Activated CD8-positive, alpha-beta T cell treated with anti-CD3 and anti-CD28 coated beads, Interleukin-2, amount 10 ng/mL, durations not matched to agents 7 days and 5 days (primary cell): ENCODE measurements at places on chromosomes 2 and 18.
A peak's percentile ranks its signal among the peaks of the same experiment; 100 is the strongest.

DNA sequence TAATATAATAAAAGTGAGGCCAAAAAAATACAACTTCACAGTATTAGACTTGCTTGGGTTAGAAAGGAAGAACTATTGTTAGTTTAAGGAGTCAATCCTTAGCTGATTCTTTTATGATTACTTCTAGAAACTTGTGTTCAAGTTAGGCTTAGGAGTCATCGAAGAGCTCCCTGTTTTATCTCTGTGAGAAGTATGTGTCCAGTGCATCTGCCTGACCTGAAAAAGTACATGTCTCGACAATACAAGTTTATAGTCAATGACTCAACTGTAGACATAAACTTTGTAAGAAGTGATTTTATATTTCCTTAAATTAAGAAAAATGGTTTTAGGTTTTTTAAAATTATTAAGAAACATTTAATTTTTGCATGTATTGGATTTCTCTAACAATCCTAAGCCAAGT lies 571.2 kb downstream of the ZEB2 start:
- DNase-seq, result no peak

GRCh38 chr2:175404839-175405238 lies 223.3 kb upstream of the ATP5MC3 start:
- no peak for DNase-seq

DNA sequence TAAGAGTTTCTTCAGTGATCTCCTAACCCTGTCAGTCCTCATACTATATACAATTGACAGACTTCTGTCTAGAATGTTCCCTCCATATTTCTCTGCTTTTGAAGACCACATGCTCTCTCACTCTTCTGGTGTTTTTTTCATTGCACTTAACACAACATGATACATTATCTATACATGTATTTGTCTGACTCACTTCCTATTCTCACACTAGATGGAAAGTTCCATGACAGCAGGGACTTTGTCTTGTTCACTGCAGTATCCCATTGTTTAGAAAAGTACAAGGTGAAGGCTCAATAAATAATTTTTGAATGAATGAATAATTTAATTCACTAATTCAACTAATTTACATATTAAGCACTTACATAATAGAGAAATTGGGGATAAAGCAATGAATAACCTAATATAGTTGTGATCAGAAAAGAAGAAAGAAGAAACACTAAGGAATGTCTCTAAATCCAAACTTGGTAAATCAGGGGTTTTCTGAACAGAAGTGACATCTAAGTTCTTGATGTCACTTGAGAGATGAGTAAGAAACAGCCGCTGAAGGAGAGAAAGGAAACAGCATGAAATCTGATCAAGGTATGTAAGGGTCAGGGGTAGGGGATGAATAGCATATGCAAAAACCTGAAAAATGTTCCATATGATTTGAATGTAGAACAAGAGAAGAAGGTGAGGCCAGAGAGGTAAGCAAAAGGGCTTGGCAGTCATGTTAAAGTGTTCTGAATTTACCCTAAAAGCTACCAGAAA lies 42.4 kb downstream of the MBD2 start:
- DNase-seq, result no peak

GRCh38 chr2:40230707-40231432 lies 221.0 kb downstream of the SLC8A1 start:
- DNase-seq, result no peak

DNA sequence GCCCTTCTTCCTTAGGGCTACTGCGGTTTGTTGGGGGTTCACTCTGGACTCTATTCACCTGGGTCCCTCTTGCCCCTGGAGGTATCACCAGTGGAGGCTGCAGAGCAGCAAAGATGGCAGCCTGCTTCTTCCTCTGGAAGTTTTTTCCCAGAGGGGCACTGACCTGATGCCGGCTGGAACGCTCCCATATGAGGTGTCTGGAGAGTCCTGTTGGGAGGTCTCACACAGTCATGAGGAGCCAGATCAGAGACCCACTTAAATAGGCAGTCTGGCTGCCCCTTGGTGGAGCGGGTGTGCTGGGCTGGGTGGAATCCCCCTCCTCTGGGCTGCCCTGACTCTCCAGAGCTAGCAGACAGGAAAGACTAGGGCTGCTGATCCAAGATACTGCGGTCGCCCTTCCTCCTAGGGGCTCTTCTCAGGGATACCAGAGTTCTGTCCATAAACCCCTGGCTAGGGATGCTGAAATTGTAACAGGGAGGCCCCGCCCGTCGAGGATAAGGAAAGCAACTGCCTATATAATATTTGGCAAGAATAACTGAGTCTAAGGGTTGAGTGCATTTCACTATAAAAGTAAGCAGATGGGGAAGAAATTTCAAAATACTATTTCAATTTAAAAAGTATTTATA lies 140.7 kb downstream of the NOL4 start:
- DNase-seq, result no peak

DNA sequence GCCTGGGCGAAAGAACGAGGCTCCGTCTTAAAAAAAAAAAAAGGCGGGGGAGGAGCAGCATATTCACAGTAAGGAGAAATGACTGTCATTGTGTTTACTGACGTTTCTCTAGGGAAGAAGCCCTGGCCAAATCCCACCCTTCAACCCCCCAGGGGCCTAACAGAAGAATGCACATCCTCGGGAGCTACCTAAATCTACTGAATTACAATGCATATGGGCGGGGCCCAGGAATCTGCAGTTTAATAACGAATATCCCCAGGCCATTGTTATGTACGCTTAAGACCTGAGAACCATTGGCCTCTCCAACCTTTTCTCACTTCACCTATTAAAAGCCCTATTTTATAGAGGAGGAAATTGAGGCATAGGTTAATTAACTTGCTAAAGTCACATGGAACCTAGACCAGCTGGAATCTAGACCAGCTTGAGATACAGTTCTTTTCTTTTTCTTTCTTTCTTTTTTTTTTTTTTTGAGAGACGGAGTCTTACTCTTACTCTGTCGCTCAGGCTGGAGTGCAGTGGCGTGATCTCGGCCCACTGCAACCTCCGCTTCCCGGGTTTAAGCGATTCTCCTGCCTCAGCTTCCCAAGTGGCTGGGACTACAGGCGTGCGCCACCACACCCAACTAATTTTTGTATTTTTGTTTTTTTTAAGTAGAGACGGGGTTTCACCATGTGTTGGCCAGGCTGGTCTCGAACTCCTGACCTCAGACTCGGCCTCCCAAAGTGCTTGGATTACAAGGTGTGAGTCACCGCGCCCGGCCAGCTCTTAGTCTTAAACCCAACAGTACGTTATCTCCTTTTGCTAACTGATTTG lies 708 bp upstream of the RIF1 start:
- DNase-seq, result no peak

GRCh38 chr18:44323125-44323524 lies 357.6 kb upstream of the SETBP1 start:
- DNase-seq, result no peak

- DNase-seq, result no peak
These were observed 6.2 kb downstream of the FAM210A start for GRCh38 chr18:13720123-13720522.

GRCh38 chr2:231525248-231526163 lies 4.7 kb downstream of the NMUR1 start:
- no peak for DNase-seq

- no peak for DNase-seq
These were observed 8.3 kb downstream of the MDH1B start for GRCh38 chr2:206756816-206757215.

DNA sequence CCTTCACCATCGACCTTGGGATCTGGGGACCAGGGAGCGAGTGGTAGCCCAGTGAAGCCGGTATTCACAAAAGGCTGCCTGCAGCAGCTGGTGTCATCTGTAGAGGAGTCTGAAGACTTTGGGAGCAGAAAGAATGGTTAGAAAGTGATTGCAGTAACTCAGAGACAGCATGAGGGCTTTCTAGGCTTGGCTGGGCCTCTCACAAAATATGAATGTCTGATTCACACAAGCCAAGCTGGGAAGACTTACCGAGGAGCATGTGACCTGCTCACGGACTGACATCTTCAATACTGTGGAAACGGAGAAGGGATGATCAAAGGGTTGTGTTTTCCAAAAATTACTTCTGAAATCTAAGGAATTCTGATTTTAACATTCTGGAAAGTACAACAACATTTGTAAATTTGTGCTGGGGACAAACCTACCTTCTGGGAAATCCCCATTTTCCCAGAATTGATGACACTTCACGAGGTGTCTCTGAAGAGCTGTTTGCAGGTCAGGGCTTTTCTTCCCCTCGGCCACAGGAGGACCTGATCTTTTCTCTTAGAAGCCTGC lies 111.7 kb downstream of the ACOXL start:
- DNase-seq, result no peak

DNA sequence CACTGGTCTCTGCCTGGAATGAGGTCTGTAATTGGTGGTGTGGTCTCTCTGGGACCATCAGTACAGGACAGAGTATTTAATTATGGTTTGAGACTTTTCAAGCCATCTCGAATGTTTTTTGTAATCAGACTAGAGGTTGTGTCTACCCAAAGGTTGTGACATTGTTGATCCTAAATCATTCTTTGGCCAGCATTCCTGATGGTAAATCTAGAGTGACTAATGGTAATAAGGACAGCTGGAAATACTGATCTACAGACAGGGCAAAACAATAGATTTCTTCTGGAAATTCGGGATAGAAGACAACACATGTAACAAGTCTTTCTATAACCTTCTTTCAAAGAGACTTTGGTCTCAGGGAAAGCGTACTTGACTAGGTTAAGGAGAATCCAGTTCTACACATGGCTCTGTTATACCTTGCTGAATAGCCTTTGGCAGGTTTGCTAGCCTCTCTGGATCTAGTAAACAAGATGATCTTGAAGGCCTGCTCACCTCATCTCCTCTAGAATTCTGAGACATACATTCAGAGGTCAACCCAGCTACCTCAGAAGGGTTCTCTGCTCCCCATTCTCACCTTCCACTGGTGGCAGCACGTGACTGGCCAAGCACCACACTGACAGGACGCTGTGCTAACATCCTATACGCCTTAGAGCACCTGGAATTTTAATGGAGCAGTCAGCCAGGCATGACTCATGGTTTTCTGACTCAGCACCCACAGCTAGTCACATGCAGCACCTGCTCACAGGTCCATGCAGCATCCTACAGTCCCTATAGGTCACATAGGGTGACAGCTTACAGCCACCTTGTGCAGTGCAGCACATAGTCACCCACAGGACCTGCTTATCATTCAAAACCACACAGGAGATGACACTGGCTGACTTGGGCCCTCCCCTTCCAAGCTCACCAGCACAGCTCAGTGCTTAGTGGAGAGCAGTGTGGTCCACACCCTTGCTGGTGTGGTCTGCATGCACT lies 12.2 kb downstream of the PLB1 start:
- peak; percentile 74 for DNase-seq

DNA sequence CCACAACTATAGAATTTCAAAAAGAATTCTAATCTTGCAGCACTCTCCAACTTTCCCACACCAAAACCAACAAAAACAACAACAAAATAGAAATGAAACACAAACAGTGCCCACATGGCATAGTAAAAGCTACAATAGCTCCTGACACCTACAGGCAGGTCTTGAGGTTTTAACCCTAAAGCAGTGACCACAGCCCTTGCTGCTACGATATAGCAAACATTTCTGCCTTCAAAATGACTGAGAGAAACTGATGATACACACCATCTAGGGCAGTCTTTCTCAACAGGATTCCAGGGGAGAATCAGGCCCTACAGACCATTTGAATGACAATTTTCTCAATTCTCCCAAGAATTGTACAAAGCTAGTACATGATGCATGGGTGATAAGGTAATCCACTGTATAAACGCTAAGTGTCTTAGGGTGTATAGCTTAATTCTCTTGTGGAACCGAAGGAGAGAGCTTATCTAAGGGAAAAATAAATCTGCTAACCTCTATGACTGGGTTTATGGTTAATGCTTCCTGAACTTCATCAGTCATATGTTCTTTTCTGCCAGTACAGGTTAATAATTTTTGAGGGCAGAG lies 46.5 kb downstream of the TRAK2 start:
- DNase-seq, result peak; percentile 50

- peak; percentile 39 for DNase-seq
These were observed 25.1 kb upstream of the ARHGAP25 start for GRCh38 chr2:68709421-68709911.

DNA sequence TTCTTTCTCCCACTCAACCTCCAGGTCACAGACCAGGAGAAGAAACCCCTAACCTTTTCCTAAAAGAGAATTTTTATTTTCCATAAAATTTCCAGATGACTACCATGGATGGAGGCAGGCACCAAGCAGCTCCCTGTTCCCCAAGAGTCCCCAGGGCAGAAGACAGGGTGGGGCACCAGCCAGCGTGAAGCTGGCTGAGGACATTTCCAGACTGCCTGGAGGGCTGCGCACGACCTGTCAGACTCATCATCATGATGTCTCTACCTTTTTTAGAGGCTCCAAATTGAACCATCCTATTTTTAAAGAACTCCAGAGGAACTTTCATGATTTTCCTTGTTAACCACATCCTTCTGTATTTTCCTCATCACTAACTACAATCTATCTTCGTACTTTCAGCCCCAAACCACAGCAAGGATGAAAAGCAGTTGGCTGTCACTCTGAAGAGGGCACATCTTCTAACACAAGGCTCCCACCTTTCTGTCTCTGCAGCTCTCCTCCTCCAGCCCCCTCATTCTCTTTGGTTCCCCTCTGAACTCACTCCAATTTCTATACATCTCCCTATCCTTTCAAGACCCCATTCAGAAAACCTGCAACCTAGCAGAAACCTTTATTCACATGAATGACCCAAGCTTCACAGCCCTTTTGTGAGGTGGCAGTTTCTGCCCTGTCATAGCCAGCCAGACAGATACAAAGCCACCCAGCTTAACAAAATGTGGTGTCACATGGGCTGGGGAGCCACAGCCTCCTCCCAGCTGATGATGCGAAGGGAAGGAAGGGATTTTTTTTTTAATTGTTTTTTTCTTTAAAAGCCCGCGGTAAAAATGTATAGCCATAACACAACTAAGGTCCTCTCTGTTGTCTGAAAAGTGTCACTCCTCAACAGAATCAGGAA lies 11.1 kb downstream of the AMMECR1L start:
- DNase-seq, result peak; percentile 42

DNA sequence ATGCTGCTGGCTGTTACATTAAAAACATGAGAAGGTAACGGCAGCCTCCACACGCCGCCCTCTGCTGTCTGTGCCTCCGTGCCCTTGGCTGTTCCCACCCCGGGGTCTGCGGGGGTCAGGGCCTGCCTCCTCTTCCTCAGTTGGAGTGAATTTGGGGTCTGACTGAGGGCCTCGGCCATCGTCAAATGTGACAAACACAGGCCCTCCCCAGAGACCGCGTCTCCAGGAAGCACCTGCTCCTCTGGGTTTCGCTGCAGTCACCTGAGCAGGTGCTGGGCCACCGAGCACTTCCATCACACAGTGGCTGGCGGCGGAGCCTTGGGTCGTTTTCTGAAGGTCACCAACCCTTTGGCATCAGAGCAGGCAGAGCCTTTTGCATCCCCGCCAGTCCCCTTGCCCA lies 70.9 kb downstream of the NFATC1 start:
- no peak for DNase-seq

GRCh38 chr18:62784966-62785413 lies 69.6 kb downstream of the PHLPP1 start:
- no peak for DNase-seq

DNA sequence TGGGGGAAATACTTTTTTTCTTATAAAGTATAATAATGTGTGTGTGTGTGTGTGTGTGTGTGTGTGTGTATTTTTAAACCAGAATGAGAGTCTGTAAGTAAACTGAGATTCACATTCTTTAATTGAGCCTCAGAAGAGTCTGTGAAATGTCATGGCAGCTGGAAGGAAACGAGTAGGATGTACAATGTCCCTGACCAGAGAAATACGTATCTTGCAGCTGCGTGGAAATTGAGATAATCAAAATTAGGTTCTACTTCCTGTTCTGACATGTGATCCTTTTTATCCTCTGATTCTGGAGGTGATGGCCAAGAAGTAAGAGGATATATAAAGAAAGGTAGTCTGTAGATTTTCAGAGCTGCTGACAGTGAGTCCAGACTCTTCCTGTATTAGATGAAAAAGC lies 50.0 kb downstream of the SH3RF3 start:
- DNase-seq, result no peak
